ENCODE measurements at places on chromosomes 5 and 9. TPM values are rescaled to one million over a fixed set of nuclear protein-coding genes. Genes with fewer than 3 reads are reported as not detected.

GRCh38 chr5:179171816-179172745 is 111.9 kb downstream of the ZNF354C start:
- DNase-seq = no peak

DNA sequence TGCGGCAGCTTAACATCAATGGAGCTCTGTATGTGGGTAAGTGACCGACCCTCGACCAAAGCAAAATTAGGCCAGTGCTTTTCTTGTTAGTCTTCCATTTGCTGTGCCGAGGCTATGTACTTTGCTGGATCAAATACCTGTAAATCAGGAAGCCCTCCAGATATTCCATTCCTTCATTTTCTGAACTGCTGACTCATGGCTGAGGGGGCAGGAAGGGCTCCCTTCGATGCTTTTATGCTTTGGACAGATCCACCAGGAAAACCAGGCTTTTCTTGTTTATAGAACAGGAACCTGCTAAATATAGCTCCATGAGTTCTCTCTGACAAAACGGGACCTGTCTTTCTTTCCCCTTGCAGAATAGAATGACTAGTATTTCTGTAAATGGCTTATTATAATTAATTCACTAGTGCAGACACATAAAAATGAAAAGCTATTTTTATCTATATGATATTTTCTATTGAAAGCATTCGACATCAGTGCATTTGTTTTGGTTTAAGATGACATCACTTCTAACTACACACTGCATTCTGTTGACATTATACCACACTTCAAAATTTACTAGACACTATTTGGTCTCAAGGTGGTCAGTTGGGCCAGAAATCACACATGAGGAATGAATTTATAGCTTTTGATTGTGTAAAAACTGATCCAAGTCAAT is 93.3 kb downstream of the LIFR start:
- no peak for DNase-seq

DNA sequence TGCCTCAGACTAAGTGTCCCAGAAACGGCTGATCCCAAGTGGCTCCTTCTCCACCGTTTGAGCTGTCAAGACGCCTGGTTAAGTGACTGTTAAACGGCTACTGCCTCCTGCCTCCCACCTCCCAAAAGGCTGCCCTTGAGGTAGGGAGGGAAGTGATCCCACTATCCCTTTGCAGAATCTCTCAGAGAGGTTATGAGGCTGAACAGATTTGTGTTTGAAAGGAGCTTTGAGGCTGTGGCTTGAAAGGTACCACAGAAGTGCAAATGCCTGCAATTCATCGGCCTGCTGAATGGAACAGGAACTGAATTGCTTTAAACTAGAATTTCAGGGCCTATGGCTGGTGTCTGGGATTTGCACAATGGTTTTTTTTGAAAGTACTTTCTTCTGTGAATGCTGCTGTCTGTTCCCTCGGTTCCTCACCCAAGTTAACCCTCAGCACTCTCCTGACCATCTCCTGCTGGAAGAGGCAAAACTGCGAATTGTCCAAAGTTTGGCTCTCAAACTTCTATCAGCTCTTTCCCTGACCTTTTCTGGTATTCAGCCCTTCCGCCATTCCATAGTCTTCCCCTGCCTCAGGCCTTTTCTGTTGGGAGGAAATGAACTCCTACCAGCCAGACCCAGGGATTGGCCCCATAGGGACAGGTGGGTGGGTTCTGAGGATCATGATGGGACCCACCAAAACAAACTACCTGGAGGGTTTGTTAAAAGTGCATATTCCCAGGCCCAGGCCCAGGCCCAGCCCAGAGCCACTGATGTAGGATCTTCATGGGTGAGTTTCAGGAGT is 453.3 kb downstream of the KDM4C start:
- DNase-seq = no peak

GRCh38 chr5:1760231-1760630 is 39.4 kb downstream of the MRPL36 start:
- no peak for DNase-seq

- no peak for DNase-seq
These were observed 186.4 kb downstream of the SLIT3 start for GRCh38 chr5:169114466-169115065.

DNA sequence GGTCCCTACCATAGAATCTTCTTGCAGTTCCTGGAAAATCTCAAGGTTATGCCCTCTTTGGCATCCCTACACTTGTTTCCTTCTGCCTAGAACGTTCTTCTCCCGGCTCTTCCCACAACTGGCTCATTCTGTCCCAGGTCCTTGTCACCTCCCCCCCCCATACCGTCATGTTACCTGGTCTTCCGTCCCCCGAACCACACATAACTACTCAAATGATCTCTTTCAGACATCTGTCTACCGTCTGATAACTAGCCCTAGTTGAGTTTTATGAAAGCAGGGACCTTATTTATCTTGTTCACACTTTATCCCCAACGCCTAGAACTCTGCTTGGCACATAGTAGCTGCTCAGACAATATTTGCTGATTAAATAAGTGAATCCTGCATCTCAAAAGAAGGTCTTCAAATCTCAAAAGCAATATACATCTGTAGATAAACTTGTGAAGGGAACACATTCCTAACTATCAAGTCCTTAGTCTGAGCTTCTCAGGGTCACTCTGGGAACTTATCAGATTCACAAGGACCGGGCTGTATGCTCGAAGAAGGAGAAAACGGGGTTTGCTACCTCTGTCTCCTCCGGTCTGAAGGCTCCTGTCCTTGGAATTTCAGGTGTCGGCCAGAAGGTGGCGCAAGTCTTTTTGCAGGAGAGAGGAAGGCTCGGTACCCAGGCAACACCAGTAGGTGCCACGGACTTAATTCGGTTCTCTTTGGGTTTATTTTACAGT is 30.0 kb downstream of the LCP2 start:
- DNase-seq = peak; percentile 79

GRCh38 chr9:92760494-92760893 is 4.1 kb downstream of the BICD2 start:
- DNase-seq = no peak

DNA sequence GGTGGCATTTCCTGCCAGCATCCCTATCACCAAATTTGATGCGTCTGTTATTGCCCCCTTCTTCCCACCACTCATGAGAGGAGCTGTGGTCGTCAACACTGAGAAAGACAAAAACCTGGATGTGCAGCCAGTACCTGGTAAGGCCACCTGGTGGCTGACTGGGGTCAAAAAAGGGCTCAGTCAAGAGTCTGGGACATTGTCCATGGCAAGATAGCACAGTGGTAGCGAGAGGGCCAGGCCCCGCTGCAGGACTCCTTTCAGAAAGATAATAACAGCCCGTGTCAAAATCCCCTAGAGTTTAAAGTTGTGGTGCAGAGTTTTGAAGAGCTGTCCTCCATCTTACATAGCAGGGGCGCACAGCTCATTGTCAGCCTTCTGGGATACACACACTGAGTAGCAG is 40.8 kb downstream of the CSF1R start:
- DNase-seq = no peak

DNA sequence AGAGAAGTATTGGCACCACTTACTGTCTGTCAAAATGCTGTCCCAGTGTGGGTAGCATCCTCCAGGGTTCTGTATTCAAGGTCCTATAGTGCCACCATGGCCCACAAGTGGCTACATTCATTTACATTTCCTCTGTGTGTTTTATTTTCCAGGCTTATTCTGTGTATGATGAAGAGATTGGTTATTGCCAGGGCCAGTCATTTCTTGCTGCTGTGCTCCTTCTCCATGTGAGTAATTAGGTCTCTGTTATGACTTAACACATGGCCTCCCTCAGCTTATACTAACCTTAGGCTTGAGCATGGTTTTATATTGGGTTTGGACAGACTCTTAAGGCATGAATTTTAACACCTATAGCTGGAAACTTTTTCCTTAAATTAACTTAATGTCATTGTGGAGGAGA is 36.7 kb downstream of the GPR21 start:
- DNase-seq = no peak

- DNase-seq = no peak
These were observed 950.7 kb upstream of the TYRP1 start for GRCh38 chr9:11742471-11742870.

DNA sequence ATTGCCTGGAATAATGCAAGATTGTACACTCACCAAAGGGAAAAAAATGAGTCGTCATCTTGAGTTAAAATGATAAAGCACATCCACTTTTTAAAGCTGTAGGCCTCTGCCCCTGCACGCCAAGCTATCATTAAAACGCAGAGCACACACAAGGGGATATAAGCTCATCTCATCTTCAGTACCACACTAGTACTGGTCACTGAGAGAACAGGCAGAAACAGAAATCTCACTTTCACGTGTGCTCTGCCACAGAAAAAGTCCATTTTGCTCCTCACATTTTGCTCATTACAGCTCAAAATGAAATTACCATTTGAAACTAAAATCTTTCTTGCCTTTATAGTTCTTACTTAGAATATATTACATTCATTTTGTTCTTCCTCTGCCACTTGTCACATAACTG is 99.2 kb upstream of the SLC30A5 start:
- no peak for DNase-seq

DNA sequence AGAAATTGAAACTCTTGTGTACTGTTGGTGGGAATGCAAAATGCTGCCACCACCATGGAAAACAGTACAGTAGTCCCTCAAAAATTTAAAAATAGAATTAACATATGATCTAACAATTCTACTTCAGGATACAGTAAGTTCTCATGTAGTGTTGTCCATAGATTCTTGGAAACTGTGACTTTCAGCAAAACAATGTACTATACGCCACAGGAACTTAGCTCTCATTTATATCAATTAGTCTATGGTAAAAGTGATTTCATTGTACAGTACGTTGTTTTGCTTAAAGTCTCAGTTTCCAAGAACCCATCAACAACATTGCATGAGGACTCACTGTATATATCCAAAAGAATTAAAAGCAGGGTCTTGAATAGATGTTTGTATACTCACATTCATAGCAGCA is 233.5 kb upstream of the GAS1 start:
- DNase-seq = no peak

LTC4S gene
- polyA plus RNA-seq = 5.8 TPM

FNIP1 gene
- polyA plus RNA-seq = 11.6 TPM

GZMA gene
- polyA plus RNA-seq = 2,482 TPM

Measured in immature natural killer cell (primary cell).